Activated CD4-positive, alpha-beta T cell treated with anti-CD3 and anti-CD28 coated beads, Interleukin-2, Interleukin-4, amounts not matched to agents 100 ng/mL and 50 ng/mL, durations not matched to agents 16 hours and 8 hours (primary cell): ENCODE measurements at places on chromosomes 3 and 15.

GRCh38 chr15:100001405-100001804 is 268.2 kb upstream of the LYSMD4 start:
- peak; percentile 19 for DNase-seq

GRCh38 chr3:143657391-143657790 is 190.9 kb downstream of the SLC9A9 start:
- no peak for DNase-seq

- DNase-seq, result no peak
Measured at GRCh38 chr15:41971895-41972252, 483 bp downstream of the EHD4 start.

GRCh38 chr3:141746962-141747361 is 8.9 kb downstream of the RNF7 start:
- no peak for DNase-seq

GRCh38 chr3:132405609-132406299 is 11.5 kb upstream of the DNAJC13 start:
- no peak for DNase-seq

DNA sequence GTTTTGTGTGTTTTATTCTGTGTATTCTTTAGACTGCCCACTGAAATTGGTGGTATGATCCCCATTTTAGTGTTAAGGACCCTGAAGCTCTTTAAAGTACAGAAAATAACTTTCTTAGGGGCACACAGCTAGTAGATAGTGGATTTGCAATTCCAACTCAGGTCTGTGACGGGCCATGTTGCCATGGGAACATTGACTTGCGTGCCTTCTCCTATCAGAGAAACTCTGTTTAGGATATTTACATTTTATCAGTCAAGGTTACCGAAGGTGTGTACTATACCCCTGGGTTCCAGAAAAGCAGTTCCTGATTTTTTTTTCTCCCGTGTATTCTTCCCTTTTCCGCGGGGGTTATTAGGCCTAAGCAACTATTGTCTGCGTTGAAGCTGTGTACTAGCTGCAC is 19.4 kb downstream of the MYZAP start:
- DNase-seq, result no peak

DNA sequence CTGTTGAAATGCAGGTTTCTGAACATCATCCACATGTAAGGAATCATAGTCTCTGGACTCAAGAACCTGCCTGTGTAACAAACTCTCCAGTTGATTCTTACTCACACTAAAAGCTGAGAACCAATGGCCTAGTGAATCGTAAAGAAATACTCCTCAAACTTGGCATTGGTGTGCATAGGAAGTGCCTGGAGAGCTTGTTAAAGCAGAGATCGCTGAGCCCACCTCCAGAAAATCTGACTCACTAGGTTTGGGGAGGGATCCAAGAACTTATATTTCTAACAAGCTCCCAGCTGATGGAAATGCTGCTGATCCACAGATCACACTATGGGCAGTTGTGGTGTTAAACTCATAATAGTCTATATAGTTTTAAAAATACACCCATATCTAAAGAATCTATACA is 55.8 kb upstream of the LMCD1 start:
- no peak for DNase-seq

DNA sequence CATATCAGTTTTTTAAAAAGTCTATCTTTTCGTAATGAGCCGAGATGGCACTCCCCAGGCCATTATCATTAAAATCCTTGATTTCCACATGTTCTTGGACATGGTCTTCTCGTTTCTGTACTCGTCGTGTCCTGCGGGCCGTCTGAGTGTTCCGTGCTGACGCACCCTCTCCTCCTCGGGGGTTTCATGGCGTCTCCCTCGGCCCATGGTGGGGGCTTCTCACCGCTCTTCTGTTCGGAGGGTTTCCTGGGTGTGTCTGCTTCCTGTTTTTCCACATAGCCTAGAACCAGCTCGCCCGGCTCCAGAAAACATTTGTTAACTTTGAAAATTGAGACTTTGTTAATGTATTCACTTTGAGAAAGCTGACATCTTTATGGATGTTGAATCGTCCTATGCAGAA is 92.7 kb downstream of the VGLL4 start:
- no peak for DNase-seq

- DNase-seq, result no peak
Measured at GRCh38 chr3:144585408-144585807, 613.8 kb downstream of the DIPK2A start.

DNA sequence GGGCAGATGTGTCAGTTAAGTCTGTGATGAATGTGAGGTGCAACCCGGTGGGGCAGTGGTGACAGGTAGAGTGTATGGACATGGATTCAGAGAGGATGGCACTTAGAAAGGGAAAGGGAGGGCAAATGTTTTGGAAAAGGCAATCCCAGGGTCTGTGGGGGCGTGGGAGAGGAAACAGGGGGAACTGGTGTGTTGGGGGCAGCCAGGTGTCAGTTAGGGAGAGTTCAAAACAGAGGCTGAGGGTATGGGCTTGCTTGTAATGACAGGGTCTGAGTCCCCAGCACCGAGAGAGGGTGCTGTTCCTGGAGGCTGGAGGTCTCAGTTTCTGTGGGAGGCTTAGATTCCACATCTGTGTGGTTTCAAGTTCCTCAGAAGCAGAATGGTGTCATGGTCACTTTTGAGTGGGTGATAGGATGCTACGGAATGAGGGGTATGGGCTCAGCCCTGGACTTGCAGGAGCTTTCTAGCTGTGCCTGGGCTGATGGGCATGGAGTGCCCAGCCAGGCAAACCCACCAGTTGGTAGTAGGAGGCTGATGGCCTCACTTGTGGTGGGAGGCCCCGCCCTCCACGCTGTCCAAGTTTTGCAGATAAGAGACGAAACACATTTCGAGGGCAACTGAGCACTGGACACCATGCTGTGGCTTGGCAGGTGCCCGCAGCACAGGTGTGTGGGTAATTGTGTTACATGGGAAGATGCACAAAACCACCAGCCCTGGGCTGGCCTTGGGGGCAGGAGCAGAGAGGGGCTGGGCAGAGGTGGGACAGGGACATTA is 209.4 kb downstream of the RPLP1 start:
- no peak for DNase-seq

DNA sequence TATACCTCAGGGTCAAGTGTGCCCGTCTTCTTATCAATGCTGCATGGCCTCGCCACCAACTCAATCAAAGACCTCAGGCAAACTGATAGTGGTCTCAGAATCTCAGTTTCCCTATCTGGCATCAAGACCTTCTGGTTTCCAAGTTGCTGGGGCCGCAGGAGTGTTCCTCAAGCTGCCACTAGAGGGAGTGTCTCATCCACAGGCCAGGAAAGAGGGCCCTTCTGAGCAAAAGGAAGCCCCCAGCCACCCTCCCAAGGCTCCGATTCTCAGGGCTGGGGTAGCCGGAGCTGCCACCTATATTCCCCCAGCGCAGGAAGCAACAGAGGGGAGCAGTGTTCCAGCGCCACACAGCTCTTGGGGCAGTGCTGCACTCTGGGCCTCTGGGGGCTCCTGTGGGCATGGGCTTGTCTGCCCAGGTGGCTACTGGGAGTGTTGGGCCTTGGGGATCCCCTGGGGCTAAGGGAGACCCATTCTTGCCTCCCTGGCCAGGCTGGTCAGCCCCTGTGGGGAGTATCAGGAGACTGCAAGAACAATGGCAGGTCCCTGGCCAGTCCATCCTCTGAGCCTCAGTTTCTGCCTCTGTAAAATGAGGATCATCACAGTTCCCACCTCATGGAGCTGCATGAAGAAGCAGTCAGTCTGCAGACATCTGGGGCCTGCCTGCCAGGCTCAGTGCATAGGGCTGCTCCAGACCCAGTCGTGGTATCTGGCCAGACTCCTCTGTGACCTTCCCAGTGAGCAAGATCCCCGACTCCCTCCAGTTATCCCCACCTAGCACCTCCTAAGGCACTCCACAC is 23.4 kb upstream of the SEC13 start:
- DNase-seq, result peak; percentile 60

DNA sequence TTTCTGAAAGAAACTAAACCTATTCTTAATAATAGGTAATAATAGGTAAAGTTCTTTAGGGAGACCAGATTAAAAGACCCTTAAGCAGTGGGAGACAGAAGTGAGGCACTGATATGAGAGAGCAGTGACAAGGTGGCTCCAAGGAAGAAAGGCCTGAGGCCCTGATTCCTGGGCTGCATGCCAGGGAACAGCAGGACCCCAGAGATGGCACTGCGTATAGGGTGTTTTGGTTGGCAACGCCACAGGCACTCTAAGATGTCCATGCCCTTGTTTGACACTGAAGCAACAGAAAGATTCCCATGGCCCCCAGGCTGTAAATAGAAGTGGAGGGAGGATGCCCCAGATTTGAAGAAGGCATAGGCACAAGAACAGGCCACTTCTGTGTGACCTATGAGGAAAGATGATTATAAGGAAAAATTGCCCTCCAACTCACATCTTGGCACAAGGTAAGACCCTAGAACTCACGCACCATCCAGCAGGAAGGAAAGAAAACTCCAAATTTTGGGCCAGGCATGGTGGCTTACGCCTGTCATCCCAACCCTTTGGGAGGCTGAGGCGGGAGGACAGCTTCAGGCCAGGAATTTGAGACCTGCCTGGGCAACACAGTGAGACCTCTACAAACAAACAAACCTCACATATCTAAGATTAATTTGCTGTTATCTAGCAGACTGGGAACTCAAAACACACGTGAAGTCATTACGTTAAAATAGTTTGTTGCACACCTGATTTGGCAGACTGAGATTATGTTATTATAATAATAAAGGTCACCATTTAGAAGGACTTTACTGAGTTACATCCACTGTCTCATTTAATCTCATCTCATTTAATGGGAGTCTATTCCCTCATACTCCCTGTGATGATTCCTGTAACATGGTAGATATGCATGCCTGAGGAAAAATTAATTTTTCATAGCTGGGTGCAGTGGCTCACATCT is 10.5 kb upstream of the BLM start:
- DNase-seq, result no peak

DNA sequence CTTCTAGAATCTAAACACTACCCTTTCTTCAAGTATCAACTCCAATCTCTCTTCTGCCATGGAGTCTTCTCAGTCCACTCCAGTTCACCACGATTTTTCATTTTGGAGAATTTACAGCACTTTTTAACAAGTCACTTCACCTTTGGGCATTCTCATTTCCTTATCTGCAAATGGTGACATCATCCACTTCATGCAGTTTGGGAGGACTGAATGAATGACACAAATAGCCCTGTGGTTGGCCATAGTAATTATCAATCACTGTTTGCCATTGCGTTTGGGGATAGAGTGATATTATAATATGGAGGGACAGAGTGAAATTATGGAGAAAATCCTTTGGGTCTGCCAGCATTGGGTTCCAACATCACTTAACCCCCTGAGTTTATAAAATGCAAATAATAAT is 38.0 kb upstream of the TM4SF1 start:
- no peak for DNase-seq

DNA sequence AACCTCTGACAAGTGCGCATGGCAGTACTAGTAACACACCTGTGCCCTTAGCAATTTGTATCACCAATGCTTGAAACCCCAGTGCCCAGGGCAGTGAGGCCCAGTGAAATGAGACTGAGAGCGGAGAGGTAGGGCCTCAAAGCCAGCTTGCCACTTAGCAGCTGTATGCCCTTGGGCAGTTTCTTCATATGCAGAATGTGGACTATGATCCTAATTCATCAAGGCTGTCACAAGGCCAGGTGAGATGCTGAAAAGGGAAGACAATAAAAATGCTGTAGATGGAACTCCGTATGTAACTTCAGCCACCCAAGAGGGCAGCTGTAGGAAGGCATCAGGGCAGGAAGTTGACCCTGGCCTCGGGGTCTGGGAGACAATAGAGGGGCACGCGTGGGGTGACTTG is 74.4 kb downstream of the KY start:
- DNase-seq, result no peak

DNA sequence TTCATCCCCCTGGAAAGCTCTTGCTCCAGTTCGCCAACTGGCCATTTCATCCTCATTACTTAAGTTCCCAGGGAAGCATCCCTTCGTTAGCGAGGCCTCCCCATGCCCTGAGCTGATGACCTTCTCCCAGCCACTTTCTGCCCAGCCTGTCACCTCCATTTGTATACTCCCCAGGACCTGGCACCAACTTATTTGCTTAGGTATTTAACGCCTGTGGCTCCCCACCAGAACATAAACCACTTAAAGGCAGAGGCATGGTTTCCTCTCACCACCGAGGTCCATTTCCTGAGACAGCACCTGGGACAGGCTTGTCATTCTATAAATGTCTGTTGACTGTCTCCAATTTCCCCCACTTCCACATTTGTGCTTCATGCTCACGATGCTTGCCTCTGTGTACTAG is 189.0 kb downstream of the ZNF621 start:
- no peak for DNase-seq

DNA sequence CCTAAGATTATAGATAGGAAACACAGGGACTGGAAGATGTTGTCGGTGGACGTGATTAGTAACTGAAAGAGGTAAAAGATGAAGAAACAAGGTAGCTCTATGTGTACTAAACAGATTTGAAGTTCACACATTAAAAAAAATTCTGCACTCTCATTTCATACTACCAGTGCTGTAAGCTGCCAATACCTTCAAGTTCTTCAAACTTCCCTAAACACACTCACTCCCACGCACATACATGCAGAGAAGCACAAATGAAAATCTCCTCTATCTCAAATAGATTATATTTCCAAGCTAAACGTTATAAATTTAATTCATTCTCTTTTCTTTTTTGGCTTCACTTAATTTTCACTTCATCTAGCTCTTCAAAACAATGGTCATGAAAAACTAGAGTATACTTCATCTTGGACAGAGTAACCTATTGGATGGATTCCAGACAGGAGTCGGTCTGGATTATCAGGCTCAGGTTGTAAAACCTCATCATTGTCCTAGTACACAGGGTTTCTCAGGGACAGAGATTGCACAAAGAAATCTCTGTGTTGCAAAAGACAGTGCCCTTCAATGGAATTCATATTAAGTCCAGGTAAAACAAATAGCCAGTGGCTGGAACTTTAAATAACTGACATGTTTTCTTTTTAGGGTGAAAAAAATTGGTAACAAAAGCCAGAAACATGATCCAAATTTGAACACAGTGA is 408.1 kb upstream of the ZNF385D start:
- DNase-seq, result no peak

DNA sequence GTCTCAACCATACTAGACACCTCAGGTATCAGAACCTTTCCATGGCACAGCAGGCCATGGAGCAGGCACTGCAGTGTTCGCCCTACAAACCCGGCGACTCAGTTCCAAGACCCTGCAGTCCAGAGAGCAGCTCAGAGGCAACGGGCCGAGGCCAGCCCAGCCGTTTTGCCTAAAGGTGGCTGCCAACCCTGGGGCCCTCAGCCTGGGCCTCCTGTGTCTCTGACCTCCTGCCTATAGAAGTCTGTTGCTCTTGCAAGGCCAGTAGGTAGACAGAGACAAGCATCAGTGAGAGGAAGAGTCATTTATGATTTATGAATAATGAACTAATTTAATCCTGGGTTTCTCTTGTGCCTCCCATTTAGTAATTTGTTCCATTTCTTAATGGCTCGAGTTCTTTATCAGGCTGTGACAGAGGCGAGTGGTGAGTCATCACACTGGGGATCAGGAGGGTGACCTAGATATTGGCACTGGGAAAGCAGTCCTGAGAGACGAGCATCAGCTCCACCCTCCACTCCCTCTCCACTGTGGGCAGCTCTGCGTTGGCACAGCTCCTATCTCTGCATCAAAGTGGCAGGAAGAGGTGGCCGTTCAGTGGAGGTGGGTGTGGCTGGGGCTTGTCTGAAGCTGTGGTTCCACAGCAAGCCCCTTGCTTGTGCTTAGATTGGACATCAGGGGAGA is 79.8 kb downstream of the ABHD5 start:
- DNase-seq, result peak; percentile 17

GRCh38 chr15:49239105-49239504 is 69.1 kb downstream of the GALK2 start:
- no peak for DNase-seq

GRCh38 chr3:68090571-68090970 is 436.2 kb upstream of the SUCLG2 start:
- no peak for DNase-seq

GRCh38 chr3:191753196-191753595 is 292.2 kb downstream of the PYDC2 start:
- DNase-seq, result no peak
